ENCODE measurements at places on chromosomes 3 and 15.
A peak's percentile ranks its signal among the peaks of the same experiment; 100 is the strongest.

DNA sequence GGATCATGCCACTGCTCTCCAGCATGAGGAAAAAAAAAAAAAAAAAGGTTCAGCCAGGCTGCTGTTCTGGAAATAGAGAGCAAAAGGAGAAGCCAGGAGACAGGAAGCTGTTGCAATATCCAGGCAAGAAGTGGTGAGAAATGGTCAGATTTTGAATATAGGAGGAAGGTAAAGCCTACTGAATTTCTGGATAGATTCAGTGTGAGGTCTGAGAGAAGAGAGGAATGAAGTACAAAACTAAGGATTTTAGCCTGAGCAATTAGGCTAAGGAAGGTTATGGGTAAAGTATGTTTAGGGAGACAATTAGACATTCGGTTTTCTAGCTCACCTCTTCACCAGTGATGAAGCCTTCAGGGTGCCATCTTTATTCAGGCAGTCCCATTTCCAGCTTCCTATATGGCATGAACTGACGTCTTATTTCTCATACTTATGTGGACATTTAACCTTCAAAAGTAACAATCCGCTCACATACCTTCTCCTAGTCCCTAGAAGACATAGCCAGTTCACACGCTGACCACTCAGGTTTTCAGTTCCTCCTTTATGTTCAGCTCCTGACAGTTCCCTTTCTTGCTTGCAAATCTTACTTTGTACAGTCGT is 57.2 kb downstream of the KIF9 start:
- no peak for DNase-seq

DNA sequence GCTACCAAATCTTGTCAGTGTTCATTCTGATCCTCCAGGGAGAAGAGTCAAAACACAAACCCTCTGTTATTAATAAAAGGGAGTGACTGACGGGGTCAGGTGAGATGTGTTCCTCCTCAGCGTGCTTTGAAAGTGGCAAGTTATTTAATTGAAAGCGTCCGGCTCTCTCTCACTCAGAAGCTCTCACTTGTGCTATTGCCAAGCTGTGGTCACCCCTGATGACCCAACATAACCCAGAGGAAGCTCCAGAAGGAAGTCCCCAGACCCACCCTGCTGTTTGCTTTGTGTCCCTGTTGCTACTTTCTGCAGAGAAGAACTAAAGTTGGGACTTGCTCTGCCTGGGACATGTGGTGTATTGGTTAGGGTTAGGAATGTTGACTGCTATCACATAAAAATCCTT is 235.6 kb downstream of the EDEM1 start:
- DNase-seq = no peak

GRCh38 chr3:30006111-30006510 is 600.3 kb upstream of the TGFBR2 start:
- DNase-seq = no peak

DNA sequence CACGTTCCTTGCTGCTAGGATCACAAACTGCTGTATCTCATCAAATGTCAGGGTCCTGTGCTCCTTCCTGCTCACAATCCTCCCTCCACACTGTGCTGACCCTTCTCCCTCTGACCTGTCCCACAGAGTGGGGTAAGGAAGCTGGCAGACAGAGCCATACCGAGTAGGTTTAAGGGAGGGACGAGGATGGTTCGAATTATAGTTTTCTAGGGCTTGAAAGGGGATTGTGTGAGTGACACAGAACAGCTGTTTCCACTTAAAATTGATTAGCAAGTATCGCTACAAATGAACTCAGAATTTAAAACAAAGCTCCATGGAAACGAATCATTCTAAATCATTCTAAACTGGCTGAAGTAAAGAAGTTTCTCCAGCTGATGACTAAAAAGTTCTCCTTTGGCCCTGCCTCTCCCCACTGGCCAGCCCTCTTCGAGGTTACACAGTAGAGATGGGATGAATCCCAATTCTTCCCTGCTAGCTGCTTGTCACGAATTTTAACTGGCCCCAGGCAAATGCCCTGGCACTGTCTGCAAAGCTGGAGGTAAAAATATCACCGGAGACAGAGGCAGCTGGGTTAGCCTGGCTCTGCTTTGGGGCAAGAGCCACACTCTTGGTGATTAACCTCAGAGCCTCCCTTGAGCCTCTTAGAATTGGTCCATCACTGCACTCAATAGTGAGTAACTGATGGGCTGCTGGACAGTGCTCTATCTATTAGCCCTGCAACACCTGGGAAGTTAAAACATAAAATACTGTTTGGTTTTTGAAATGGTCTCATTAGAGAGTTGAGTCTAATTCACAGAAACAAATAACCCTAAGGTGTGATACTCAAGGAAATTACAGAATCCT is 194.9 kb downstream of the CHST2 start:
- no peak for DNase-seq

DNA sequence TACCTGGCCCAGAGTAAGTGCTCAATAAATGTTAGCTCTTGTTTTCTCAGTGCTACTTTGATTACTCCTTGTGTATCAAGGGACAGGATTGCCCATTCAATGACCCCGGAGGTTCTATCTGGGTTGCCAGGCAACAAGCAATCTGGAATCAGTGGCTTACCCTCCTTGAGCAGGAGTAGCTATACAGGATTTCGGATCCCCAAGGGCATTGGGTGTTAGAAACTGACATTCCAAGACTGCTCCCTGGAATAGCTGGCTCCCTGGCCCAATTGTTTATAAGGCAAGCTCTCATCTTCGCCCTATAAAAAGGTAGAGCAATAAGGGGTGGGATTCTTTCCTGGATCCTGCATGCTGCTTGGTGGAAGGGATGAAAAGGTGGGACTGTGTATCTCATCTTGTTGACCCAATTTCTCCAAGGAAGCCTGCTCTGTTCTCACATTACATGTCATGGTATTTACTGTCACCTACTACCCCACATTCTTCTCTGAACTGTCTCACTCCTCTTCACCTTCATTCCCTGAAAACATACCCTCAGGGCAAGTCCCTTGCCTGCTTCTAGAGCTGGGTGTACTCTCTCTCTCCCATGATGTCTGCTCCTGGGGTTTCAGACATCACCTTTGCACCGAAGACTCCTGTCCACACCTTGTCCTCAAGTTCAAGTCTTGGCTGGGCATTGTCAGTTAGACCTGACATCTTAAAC is 26.4 kb upstream of the SCN10A start:
- no peak for DNase-seq

- no peak for DNase-seq
Measured at GRCh38 chr3:17054301-17054981, 169.7 kb downstream of the PLCL2 start.

GRCh38 chr3:197828-198491 is 1.4 kb downstream of the CHL1 start:
- DNase-seq = no peak

- DNase-seq = no peak
Measured at GRCh38 chr3:172009803-172010202, 29.6 kb upstream of the FNDC3B start.

- DNase-seq = peak; percentile 44
Measured at GRCh38 chr15:42349186-42349585, 10.1 kb upstream of the CAPN3 start.

- no peak for DNase-seq
Measured at GRCh38 chr15:70523192-70523591, 240.2 kb downstream of the UACA start.

DNA sequence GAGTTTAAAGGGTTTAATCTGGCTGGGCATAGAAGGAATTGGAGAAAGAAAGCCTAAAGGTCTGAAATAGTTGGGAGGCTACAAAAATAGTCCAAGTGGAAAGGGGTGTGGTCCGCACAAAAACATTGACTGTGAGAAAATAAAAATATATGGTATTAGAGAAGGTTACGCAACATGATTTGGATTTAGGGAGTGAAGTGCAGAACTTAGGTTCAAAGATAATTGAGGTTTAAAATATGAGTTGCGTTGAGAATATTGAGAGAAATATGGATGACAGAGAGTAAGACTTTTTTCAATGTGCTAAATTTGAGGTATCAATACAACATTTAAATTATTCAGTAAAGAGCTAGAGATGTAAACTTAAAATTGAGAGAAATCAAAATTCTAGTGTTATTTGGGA is 15.4 kb upstream of the CMC1 start:
- DNase-seq = no peak

- DNase-seq = no peak
Measured at GRCh38 chr3:129526121-129526900, 2.1 kb upstream of the RHO start.

DNA sequence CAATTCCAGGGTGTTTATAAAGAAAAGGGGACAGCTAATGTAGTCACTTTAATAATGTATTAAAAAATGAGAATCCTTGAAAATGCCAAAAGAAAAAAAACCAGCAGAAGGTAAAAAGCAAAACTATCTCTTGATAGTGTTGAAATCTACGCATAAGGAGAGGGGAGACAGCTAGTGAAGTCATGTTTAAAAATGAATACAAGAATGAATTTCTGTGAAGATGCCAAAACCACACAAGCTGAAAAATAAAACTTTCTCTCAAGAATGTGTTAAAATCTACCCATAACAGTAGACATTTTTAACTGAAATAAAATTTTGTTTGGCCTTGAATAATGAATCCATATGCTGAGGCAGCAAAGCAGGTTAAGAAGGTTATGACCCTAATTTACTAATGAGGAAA is 42.2 kb upstream of the TMEM108 start:
- DNase-seq = no peak

DNA sequence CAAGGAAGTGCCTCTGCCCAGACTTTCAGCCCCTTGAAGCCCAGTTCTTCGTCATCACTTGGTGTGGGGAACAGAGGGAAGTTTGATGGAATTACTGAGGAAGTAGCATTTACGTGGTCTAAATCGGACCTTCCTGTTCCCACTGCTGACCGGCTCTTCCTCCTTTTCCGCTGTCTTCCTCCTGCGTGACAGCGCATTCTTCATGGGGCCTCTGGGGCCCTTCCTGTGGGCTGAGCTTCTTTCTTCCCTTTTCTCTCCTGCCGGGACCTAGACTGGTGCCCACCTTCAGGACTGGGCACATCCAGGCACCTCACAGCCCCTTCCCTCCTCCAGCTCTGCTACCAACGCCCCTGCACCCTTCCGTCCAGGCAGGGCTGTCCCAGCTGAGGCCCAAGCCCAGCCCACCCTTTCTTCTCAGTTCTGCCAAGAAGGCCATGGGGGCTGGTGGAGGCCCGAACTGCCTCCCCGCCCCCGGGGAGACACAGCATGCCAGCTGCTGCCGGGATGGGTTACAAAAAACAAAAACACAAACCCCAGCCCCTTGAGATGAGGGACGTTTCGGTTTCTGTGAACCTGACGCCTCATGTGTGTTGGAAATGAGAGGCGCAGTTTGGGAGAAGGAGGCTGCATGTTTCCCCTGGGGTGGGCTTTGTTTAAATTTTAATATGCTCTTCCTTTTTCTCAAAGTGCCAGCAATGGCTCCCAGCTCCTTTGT is 19.1 kb downstream of the ZNF710 start:
- DNase-seq = no peak

DNA sequence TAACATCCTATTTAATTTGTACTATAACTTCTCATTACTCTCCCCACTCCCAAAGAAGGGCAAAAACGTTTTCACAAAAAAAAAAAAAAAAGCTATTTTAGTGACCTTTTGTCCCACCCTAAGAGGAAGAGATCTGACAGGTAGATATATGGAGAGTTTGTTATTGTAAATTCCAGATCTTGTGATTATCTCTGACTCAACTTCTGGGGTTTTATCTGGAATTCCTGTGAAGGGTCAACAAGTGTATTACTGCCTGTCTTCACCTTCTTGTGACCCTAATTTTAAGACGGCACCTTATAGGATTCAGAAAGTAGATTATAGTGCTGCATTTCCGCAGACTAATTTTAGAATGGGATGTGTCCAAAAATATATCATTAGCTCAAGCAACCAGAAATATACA is 205.9 kb upstream of the CDIN1 start:
- DNase-seq = no peak

DNA sequence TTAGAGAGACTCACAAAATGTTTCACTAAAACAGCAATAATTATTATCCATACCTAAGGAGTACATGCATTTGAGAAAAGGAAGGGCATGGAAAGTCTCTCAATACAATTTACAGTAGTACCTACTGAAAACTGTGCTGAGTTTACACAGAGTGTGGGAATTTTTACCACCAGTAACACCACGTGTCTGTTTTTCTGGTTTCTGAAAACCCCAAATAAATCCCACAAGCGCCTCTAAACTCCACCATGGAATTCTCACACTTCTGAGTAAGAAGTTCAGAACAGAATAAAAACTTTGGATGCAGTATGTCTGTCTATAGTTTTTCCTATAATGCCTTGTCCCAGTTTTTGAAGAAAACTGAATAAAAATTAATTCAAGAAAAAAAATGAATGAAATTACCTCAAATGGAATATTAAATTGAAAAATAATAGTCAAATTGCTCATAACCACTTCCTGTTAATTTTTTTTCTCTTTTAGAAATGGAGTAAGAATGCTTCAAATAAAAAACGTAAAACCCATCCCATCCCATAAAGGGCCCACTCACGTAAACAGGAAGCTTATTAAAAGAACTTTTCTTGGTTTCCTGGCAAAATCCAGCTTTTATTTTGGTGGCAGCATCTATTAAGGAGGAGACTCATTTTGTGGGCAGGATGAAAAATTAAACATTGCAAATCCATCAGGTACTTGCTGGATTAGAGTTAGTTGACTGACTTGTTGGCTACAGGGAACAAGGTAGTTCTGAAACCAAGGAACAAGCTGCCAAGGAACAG is 378.1 kb downstream of the TIGIT start:
- no peak for DNase-seq

- DNase-seq = no peak
Measured at GRCh38 chr3:44114142-44114541, 127.5 kb upstream of the TOPAZ1 start.

- no peak for DNase-seq
Measured at GRCh38 chr15:28895146-28895545, 9.4 kb downstream of the APBA2 start.

DNA sequence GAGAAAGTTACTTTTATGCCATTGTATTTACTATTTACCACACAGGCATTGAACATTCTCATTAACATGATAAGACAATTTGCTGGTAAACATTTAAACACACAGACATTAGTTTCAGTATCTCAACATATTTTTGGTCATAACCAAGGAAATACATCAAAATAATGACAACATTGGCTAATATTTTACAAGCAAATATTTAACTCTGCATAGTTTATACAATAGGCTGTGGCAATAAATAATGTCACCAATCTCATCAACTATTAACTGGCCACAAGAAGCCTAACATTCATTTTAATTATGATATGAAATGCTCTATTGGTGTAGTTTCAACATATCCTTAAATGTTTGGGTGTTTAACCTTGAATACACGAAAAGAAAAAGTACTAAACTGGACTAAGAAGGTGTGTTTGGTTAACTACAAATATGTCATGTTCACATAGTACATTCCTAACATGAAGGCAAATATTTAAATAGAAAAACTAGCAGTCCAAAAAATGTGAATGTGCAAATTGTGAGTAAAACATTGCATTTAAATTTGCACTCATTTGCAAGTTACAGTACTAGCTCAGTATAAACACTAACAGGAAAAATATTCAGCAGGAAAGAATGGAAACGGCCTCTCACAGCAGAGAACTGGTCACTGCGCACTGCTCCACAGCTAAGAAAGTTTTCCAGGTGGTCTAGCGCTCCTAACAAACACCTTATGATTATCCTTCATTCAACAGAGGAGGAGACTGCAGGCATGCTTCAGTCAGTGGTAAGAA is 106.6 kb downstream of the GLDN start:
- no peak for DNase-seq

All from HFFc6 (cell line).